ENCODE measurements at places on chromosomes 6 and 20.

DNA sequence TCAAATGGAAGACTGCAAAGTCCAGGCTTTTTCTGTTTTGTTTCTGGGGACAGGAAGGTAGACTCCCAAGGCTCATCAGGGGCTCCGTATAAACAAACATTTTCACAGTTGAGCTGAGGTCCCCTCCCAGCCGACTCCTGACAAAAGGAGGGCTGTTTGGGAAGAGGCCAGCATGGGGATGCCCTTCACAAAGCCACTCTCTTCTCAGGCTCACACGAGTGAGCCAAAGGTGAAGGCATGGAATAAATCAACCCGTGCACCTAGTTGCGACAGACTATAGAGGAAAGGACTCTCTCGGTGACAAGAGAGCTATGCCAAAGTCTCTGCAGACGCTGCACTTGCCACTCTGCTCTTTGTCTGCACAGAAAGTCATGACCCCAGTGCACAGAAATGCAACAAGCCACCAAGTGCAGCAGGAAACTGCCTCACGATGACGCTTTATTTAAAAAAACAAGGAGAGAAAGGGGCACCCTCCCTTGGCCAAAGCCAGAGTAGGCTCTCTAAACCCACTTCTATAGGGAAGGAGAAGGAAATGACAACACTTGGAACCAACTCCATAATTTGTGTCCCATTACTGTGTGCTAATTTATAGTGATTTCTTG, 21.0 kb downstream of the JAG1 start:
- no peak for DNase-seq

DNA sequence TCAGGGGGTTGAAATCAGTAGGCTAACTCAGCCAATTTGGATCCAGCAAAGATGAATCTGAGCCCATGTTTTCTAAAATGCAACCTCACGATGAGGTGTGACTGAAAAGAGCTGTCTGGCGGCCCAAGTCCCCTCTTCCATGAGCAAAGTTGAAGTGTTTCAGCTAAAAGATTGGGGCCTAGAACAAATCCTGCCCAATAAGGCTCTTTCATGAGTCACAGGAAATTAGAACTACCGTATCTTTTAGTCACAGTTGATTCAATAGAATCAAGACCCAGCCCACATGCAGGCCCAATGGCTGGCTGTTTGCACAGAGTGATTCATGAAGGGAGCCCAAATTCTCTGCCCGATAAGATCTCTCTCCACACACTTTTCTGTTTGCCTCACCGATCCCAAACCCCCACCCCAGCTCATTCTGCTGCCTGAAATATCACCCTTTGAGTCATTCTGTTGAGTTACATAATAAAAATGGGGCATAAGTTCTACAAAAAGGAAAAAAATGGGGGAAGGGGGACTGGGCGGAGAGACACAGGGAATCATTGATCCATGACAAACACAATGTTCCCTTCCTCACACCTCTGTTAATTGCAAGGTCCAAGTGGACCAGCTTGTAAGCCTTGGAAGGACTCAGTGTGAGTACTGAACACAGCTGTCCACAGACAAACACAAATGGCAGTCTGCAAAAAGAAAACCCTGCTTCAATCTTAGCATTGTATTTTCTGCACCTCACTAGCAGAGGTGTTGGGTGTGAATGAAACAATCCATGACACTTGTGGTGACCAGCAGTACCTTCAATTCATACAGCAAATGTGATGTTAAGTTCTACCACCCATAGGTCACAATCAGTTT, 13.8 kb downstream of the FOXQ1 start:
- DNase-seq = no peak

GRCh38 chr20:33232486-33233072, 3.2 kb upstream of the BPIFA1 start:
- no peak for DNase-seq

GRCh38 chr6:151561238-151561637, 67.4 kb downstream of the CCDC170 start:
- DNase-seq = no peak

GRCh38 chr6:38406096-38406495, 233.6 kb downstream of the BTBD9 start:
- DNase-seq = no peak

Data from cardiac septum (tissue), 1 donor.